NCI-H446 (cell line): ENCODE measurements at places on chromosomes 5 and 9.

GRCh38 chr5:109080896-109081295 lies 328.9 kb downstream of the PJA2 start:
- DNase-seq = no peak

GRCh38 chr9:93093127-93093876 lies 2.7 kb upstream of the CARD19 start:
- no peak for DNase-seq

GRCh38 chr5:133698646-133699526 lies 86.5 kb upstream of the FSTL4 start:
- DNase-seq = no peak

DNA sequence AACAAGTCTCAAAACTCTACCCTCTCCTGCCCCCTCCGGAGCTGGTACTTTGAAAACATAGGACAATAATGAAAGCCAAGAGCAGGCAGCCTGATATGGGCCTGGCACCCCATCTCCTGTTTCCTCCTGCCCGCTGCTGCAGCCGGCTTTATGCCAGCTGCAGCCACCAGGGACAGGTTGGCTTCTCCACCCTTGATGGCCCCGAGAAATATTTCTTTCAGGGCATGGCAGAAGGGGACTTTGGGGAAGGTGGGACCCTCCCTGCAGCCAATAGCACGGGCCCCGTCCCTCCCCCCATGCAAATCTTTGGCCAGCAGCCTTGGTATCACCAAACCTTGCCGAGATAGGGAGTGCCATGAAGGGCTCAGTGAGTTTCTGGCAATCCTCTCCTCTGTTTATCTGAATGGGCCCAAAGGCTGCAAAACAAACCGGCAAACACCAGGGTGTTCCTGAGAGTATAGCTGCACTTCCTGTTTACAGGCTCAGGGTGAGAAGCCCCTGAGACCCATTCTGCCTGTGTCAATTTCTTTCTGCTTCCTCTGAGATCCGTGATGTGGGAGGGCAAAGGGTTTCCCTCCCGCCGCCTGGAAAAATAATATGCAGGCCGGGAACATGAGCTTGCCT lies 73.4 kb upstream of the BOD1 start:
- DNase-seq = no peak

GRCh38 chr5:177023303-177023664 lies 788 bp downstream of the ZNF346 start:
- no peak for DNase-seq

GRCh38 chr9:111016016-111016415 lies 22.3 kb downstream of the LPAR1 start:
- no peak for DNase-seq

GRCh38 chr9:9478741-9479140 lies 1134.1 kb downstream of the PTPRD start:
- no peak for DNase-seq

DNA sequence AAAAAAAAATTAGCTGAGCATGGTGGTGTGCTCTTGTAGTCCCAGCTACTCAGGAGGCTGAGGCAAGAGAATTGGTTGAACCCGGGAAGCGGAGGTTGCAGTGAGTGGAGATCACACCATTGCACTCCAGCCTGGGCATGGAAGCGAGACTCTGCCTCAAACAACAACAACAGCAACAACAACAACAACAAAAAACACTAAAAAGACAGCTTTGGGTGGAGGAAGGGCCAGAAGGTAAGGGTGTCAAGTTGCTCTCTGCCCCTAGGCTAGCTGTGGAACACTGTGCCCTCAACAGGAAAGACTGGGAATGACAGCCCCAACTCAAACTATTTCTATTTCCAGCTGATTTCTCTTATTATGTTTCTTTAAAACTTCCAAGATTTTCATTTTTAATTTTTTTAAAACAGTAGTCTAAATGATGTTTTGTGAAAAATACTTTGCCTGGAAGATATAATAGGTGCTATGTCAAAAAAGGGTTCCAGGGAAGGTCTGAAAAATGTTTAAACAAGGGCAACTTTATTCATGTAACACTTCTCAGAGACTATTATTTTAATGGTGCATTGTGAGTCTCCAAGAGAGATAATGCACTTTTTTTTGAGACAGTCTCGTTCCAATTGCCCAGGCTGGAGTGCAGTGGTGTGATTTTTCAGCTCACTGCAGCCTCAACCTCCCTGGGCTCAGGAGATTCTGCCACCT lies 29.9 kb downstream of the CLINT1 start:
- DNase-seq = no peak

DNA sequence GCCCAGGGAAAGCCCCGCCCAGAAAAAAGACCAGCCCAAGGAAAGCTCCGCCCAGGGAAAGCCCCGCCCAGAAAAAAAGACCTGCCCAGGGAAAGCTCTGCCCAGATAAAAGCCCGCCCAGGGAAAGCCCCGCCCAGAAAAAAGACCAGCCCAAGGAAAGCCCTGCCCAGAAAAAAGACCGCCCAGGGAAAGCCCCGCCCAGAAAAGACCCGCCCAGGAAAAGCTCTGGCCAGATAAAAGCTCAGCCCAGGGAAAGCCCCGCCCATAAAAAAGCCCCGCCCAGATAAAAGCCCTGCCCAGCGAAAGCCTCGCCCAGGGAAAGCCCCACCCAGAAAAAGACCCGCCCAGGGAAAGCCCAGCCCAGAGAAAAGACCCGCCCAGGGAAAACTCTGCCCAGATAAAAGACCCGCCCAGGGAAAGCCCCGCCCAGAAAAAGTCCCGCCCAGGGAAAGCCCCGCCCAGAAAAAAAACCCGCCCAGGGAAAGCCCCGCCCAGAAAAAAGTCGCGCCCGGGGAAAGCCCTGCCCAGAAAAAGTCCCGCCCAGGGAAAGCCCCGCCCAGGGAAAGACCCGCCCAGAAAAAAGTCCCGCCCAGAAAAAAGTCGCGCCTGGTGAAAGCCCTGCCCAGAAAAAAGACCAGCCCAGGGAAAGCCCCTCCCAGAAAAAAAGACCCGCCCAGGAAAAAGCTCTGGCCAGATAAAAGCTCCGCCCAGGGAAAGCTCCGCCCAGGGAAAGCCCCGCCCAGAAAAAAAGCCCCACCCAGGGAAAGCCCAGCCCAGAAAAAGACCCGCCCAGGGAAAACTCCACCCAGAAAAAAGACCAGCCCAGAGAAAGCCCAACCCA lies 11.9 kb downstream of the GRIN1 start:
- no peak for DNase-seq

GRCh38 chr9:32551276-32552051 lies 663 bp upstream of the SMIM27 start:
- DNase-seq = peak; percentile 74

- DNase-seq = no peak
Observed at GRCh38 chr9:111152614-111153406, 114.5 kb upstream of the LPAR1 start.

DNA sequence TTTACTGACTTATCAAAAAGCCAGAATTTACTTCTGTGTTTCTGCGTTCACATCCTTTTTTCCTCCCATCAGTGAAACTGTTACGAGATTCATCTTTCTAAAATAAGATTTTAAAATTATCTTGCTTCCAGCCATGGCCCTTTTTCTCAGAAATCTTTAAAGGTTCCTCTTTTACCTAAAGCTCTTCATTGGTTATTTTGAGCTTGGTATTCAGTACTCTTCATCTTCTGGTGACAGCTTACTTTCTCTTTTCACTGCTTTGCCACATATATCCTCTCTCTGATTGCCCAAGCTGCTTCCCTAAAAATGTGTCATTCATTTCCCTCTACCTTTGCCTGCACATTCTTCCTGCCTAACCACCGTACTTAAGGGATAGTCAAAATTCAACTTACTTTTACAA lies 32.3 kb downstream of the TGFBR1 start:
- DNase-seq = no peak

- no peak for DNase-seq
Observed at GRCh38 chr5:111582451-111582850, 70.1 kb upstream of the STARD4 start.

GRCh38 chr5:73282383-73282782 lies 109.4 kb downstream of the TMEM174 start:
- peak; percentile 57 for DNase-seq

DNA sequence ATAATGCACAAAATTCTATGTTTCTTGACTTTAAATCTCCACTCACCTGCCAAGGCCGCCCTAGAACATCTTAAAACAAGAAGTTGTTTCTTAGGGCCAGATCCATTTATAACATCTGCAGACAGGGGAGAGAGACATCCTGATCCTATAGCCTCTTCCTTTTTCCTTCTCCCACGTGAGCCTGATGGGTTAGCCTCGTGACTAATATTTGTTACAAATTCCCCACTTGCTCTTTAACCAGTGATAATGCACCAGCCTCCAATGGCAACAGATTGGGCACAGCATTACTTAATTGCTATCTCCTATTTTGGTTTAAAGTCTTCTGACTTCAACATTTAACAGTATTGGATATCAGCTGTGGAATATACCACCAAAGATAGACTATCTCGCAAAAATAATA lies 196.5 kb downstream of the GADD45G start:
- DNase-seq = no peak

- DNase-seq = no peak
Observed at GRCh38 chr5:10607023-10607665, 43.3 kb downstream of the ANKRD33B start.

- no peak for DNase-seq
Observed at GRCh38 chr5:171367424-171368370, 20.0 kb upstream of the NPM1 start.

GRCh38 chr9:134940236-134941208 lies 22.8 kb upstream of the FCN1 start:
- DNase-seq = no peak

DNA sequence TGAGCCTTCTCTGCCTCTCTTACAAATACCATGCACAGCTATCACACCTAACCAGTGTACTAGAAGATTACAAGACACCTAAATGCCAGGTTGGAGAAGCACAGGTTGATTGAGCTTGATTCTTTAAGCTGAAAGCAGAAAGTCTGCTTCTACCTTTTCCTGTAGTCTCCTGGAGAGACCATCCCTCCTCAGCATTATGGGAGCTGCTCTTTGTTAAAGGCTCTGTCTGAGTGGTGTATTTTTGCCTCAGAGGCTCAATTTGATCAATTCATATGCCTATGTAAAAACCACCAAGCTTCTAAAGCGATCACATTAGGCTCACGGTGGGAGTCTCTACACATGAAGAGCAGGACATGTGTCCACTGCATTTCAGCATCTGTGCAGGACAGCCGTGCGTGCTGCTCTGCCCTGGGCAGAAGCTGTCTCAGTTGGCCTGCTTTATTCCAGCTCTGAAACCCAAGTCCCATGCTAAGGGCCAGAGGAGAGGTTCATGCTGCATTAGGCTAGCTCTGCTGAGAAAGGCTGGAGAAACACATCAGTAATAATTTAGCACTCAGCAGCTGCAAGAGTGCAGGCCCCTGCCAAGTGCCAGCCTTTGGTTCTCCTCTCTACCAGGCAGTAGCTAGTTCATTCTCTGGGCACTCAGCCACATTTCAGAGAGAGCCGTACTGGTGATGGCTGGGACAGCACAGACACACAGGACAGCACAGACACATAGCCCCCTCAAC lies 41.7 kb downstream of the TMEM167A start:
- DNase-seq = peak; percentile 90

DNA sequence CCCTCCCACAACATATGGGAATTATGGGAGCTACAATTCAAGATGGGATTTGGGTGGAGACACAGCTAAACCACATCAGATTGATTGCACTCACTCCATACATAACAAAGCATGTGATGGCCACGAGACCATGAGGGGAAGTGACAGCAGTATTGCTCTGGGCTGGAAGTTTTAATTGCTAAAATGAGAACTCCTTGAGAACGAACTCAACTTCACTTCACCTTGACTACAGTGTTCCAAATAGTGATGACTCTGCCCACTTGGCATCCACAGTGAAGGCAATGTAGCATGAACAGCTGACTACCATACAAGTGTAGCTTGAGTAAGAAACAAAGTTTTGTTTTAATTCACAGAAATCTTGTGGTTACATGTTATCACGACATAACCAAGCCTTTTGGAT lies 739 bp upstream of the SPINK7 start:
- DNase-seq = no peak
